ENCODE measurements at places on chromosomes 2 and 18.
A peak's percentile ranks its signal among the peaks of the same experiment; 100 is the strongest.

GRCh38 chr2:33278245-33278943 lies 198.1 kb upstream of the RASGRP3 start:
- DNase-seq = no peak

GRCh38 chr2:162300266-162300665 lies 18.2 kb downstream of the IFIH1 start:
- DNase-seq = no peak

GRCh38 chr2:122739732-122740593 lies 984.5 kb downstream of the TSN start:
- DNase-seq = no peak

- DNase-seq = no peak
Measured at GRCh38 chr2:131055169-131056065, 37.8 kb downstream of the FAM168B start.

- peak; percentile 54 for DNase-seq
Measured at GRCh38 chr2:161992531-161992930, 81.5 kb downstream of the DPP4 start.

GRCh38 chr18:78586586-78586985 lies 393.0 kb upstream of the SALL3 start:
- no peak for DNase-seq

DNA sequence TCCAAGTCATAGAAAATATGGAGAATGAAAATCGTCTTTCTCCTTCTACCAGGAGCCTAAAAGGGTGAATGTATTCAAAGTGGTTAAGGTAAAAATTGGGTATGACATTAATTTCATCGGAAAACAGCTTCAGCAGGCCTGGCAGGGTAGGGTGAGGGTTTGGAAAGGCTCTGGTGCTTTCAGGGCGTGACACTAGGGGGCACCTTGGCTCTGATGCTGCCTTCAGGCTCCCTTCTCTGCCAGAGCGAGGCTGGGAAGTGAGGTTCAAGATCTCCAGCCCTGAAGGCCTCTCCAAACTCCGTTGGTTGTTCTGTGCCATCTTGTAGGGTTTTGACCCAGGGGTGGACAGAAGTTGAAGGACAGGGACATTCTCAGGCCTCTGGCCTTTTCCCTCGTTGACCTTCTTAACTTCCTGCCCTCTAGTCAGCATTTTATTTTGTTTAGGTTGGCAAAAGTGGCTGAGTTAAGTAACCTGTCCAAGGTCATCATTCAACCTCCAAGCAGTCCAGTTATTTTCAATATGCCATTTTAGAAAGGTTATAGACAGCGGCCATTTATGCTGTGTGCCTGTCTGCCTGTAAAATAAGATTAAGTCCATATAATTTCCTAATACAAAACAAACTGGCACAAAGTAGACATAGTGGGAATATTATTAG lies 40.3 kb downstream of the EML6 start:
- DNase-seq = peak; percentile 29

DNA sequence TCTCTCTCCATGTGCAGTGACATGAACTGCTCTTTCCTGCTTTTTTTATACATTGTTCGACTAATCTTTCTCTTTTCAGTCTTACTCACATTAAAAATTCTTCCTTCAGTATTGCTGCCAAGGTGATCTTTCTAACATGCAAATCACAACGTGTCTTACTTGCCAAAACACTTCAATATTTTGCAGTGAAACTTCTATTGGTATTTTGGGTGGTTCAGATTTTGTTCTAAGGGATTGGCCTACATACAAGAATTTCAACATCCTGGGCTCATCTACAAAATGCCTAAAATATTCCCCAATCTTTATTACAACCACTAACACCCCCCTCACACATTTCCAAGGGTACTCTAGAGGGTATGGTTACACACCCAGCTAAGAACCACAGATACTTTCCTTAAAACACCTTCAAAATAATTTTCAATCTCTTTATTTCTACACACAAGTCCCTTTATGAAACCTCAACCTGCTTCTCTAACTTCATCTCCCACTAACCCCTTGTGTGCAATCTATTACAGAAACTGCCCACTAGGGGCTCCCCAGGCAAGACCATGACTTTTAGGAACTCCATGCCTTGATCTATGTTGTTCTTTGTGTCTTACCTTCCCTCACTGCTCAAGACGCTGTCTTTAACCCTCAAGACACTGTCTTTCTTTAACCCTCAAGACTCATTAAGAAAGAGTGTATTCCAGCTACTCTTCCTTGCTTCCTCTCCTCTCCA lies 50.9 kb downstream of the COL3A1 start:
- DNase-seq = no peak

DNA sequence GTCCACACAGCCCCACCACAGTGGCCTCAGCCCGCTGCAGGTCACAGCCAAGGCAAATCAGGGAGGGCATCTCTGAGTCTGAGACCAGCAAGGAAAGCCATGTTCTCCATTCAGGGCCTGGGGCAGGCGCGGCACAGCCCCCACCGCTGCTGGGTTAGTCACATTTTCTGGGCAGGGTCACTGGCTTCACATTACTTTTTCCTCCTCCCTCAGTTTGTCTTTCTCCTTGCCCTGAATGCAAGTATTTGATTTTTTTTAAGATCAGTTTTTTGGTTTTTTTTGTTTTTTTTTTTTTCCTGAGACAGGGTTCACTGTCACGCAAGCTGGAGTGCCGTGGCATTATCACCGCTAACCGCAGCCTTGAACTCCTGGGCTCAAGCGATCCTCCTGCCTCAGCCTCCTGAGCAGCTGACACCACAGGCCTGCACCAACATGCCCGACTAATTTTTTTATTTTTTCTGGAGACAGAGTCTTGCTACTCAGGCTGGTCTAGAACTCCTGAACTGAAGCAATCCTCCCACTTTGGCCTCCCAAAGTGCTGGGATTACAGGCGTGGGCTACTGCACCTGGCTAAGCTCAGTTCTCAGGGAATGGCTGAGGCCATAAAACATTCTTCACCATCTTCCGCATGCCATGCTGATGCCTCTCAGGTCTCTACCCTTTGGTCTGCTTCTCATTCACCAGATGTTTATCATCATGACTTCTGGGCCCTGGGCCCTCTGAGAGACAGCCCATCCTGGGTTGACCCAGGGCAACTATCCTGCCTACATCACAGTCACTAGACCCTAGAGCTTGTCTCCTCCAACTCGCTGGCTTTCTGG lies 628 bp upstream of the CAPG start:
- DNase-seq = no peak

- no peak for DNase-seq
Measured at GRCh38 chr2:176068419-176068832, 15.3 kb downstream of the EVX2 start.

- no peak for DNase-seq
Measured at GRCh38 chr2:174344716-174345461, 10.1 kb downstream of the SP9 start.

DNA sequence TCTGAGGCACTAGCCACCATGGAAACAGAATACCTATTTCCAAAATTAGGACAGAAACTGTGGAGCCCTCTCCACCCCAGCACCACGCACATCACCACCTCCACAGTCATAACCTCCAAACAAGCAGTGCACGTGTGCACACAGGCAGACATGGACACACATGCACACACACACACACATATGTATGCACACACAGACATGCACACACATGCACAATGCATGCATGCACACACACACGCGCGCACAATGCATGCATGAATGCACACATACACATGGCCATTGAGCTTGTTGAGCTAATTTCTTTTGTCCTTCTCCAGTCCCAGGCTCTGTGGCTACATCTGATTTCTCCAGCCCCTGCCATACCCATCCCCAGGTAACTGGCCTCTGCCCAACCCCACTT lies 161.6 kb upstream of the EPB41L3 start:
- no peak for DNase-seq

GRCh38 chr2:120912101-120912985 lies 176.7 kb downstream of the GLI2 start:
- no peak for DNase-seq

DNA sequence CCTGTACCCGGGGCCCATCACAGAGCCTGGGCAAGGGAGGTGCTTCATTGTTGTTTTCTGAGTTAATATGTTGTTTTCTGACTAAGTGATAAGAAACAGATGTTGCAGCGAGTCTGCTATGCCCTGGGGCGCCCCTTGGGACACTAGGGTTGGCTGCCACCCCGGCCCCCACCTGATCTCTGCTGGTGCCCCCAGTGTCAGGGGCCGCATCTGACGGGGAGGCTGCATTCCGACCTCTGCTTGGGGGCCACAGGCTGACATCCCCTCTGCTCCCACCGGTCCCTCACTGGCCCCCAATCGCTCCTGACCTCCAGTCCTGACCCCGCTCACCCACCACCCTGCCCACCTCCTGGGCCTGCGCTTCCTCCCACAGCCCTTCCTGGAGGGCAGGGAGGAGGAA lies 65.9 kb downstream of the LONRF2 start:
- no peak for DNase-seq
